ENCODE measurements at places on chromosomes 7 and 10. TPM values are rescaled to one million over a fixed set of nuclear protein-coding genes. Genes with fewer than 3 reads are reported as not detected.

Gene COL13A1
- 21.5 TPM for total RNA-seq

Gene RNF148
- 1.3 TPM for total RNA-seq

Gene AGR2
- not detected for total RNA-seq

Gene PODXL
- total RNA-seq = 1.2 TPM

Gene NPFFR1
- total RNA-seq = not detected

Gene PSD
- 20.2 TPM for total RNA-seq

Gene SFTPA1
- not detected for total RNA-seq

Gene UFSP1
- 3.9 TPM for total RNA-seq

Gene CALHM3
- total RNA-seq = not detected

Gene DDX50
- total RNA-seq = 64.8 TPM

Gene FBXO24
- total RNA-seq = 0.33 TPM

Gene REEP3
- 50.4 TPM for total RNA-seq

Gene FAM25G
- not detected for total RNA-seq

Gene SFRP5
- not detected for total RNA-seq

Gene CCDC146
- 2.2 TPM for total RNA-seq

Gene NPY4R
- not detected for total RNA-seq

Measured in smooth muscle cell of trachea (primary cell).